ENCODE measurements at places on chromosomes 4 and X.

- no peak for DNase-seq
Measured at GRCh38 chr4:159097785-159098184, 5.1 kb upstream of the RAPGEF2 start.

DNA sequence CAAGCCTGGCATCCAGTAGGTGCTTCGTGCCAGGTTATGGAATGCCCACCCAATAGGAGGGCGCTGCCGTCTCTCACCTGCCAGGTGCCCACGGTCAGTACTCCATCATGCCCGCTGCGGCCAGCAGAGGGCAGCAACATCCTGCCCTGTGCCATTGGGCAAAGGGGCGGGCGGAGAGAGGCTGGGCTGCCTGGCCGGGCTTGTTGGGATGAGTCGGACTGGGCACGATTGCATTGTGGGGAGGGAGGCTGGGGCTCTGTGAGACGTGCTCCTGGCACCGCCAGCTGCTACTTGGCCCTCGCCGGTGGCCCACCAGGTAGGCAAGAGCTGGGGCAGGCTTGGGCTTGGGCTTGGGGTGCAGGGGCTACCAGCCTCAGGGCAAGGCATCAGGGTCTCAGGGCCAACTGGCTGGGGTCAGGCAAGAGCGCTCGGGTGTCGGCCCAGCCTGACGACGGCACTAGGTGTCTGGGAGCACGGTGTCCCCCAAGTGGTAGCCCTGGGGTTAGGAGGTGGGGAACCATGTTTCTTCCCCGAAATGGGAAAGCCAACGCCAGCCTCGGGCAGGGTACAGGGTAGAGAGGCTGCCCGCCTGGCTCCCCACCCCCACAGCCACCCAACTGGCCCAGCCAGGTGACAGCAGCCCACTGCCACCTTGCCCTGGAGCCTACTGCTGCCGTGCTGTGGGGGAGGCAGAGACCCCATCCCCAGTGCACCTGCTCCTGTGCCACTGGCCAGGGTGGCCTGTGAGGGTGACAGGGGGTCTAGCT is at the start of gene PLXNB3:
Gene PLXNB3 (plus strand): TSS at position 261 of the 767 bp plus-strand sequence. CDS start 1,287 bp downstream, outside the sequence.
- peak; percentile 80 for DNase-seq

GRCh38 chr4:38365748-38366310 is 298.2 kb upstream of the KLF3 start:
- no peak for DNase-seq

DNA sequence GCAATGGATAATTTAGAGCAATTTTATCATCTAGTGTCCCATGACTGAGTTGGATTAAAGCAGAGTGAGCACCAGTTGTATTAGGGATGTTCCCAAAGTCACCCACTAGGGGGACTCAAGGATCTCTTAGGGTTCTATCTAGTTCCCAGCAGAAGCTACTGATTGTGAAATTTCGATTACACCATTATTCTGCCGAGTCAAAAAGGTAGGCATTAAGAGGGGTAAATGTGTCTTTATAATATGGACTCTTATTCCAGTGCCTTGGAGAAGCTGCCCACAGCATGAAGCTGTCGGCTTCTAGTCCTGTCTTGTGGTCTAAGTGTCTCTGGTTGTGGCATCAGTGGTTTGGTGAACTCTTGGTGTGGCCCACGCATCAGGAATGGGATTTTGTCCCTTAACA is 53.3 kb downstream of the RGS12 start:
- DNase-seq, result peak; percentile 64

GRCh38 chr4:146114066-146114465 is 61.5 kb upstream of the LSM6 start:
- DNase-seq, result no peak

DNA sequence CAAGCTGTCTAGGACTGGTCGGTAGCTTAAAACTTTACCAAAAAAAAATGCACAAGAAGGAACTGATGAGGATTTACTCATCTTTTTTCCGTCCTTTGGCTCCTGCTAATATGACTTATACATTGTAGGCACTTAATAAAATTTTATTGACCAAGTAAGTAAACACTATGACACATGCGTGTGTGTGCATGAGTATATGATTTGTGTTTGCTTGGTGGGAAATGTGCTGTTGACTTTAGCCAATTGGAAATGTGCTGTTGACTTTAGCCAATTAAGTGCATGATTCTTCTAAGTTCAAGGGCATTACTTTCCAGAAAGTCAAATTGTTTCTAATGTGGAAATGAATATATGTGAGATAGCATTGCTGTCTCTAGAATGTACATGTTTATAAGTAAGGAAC is 78.3 kb downstream of the FIP1L1 start:
- DNase-seq, result no peak

DNA sequence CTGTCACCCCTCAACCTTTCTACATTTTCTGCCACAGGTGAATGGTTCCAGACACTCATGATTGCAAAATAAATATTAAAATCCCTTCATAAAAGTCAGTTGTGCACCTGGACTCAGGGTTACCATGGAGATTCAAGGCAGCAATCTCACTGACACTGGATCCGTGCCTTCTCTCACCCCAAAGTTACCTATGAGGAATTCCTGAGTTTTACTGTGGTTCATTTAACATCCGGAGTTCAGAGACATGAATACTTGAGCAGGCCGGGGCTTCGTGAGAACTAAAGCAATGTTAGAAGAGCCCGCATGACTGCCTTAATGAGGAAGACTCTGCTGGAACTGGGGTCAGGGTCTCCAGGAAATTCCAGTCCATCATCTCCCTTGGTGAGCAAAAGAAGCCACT is 12.5 kb upstream of the CLNK start:
- no peak for DNase-seq

- no peak for DNase-seq
Measured at GRCh38 chr4:40686081-40686913, 56.6 kb upstream of the RBM47 start.

DNA sequence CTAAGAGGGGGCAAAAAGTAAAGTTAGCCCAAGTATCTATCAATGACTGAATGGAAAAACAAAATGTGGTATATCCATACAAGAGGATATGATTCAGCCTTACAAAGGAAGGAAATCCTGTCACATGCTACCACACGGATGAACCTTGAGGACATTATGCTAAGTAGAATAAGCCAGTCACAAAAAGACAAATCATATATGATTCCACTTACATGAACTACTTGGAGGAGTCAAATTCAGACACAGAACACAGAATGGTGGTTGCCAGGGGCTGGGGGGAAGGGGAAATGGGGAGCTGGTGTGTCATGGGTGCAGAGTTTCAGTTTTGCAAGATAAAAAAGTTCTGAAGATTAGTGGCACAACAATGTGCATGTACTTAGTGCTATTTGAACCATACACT is 101.8 kb downstream of the SH3KBP1 start:
- DNase-seq, result no peak

- peak; percentile 63 for DNase-seq
Measured at GRCh38 chrX:70979136-70979762, 48.4 kb upstream of the SLC7A3 start.

- no peak for DNase-seq
Measured at GRCh38 chrX:37986893-37987292, 19.5 kb upstream of the SYTL5 start.

GRCh38 chrX:3175659-3176438 is 134.6 kb downstream of the ARSF start:
- no peak for DNase-seq

GRCh38 chr4:46984781-46985180 is 8.6 kb downstream of the GABRA4 start:
- DNase-seq, result no peak

GRCh38 chr4:121484633-121485032 is 103.8 kb upstream of the QRFPR start:
- peak; percentile 21 for DNase-seq

DNA sequence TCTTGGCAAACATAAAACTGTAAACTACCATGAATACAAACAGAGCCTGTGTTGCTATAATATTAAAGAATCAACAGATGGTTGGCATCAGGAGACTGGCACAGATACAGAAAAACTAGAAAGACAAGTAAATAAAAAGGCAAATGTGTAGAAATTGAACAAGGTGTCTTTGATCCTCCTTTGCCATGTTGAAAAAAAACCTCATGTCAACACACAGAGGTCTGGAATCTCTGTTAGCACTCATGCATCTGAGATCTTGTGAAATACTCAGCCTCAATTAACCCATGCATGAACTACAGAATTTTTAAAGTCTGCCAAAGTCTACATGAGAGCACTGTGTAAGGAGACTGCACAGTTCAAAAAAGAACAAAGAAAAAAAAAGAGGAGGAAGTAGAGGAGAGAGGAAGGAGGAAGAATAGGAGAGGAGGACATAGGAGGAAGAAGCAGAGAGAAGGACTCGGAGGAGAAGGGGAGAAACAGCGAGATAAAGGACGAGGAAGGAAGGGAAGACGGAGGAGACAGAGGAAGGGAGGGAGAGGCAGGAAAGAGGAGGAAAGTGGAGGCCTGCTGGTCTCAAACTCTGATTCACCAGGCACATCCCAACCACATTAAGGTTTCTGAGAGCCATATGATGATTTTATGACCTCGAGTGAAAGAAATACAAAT is 52.8 kb downstream of the PRDM5 start:
- no peak for DNase-seq

- DNase-seq, result no peak
Measured at GRCh38 chr4:29711226-29711625, 1008.9 kb upstream of the PCDH7 start.

- no peak for DNase-seq
Measured at GRCh38 chrX:4225086-4225485, 511.6 kb upstream of the PRKX start.

DNA sequence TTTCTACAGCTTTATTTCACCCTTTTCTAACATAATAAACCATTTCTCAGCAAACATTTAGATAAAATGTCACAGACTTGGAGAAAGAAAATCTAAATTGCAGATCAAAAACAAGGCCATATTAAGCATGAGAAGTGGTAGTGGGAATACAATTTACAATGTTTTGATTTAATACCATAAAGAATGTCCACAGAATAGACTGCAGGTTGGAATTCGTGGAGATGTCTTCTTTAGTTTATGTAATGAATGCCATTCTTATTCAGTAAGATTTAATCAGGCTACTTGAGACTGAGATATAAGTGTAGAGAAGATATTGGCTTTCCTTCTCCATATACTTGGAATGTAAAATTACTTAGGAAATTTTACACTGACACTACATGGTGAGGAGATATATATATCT is 91.9 kb upstream of the ZFP42 start:
- no peak for DNase-seq

DNA sequence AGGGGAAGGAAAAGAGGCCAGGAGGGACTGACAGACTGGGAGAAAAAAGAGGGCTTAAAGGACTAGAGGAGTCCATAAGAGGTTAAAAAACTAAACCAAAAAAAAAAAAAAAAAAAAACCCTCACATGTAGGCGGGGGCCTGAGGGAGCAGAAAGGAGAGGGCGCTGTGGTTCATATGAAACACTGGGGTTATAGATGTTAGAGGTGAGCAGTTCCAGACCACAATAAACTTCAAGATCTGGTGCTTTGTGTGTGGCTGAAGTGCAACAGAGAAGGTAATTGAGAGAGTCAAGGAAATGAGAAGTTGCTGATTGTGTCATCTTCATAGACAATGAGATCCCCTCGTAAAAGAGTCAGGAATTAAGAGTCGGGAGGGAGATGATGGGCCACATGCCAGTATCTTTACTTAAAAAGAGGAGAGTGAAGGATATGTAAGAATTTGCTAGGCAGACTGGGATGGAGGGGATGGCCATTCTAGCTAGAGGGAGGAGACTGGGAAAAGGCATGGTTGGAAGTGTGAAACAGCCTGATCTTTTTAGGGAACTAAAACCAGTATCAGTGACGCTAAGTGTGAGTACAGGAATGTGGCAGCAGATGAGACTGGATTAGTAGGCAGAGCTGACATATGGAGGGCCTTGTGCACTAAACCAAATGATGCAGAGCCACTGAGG is 18.4 kb upstream of the OGT start:
- no peak for DNase-seq

- DNase-seq, result no peak
Measured at GRCh38 chrX:108268434-108269080, 169.7 kb downstream of the COL4A6 start.

All from SW480 (cell line).